ENCODE measurements at places on chromosomes 3 and 15.
A peak's percentile ranks its signal among the peaks of the same experiment; 100 is the strongest.

- no peak for DNase-seq
Measured at GRCh38 chr3:14787630-14788029, 31.1 kb upstream of the FGD5 start.

- no peak for DNase-seq
Measured at GRCh38 chr15:46232471-46232870, 597.6 kb downstream of the SQOR start.

DNA sequence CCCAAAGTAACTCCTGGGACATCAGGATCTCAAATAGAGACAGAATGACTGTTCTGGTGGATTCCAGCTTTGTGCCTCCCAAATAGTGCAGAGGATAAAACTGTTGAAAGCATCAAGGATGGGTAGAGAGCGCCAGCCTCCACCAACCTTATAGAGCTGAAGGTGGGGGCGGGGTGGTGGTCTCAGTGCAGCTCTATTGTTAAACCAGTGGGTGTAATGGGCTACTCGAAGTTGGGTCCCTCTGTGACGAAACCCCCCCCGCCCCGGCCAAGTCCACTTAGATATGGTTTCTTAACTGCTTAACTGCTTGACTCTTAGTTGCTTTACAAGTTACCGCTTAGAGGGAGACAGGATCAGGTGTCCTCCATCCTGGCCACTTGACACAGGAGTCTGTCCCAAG, 22.7 kb downstream of the DHX30 start:
- DNase-seq = no peak

- no peak for DNase-seq
Measured at GRCh38 chr15:88835119-88835518, 31.9 kb downstream of the ACAN start.

DNA sequence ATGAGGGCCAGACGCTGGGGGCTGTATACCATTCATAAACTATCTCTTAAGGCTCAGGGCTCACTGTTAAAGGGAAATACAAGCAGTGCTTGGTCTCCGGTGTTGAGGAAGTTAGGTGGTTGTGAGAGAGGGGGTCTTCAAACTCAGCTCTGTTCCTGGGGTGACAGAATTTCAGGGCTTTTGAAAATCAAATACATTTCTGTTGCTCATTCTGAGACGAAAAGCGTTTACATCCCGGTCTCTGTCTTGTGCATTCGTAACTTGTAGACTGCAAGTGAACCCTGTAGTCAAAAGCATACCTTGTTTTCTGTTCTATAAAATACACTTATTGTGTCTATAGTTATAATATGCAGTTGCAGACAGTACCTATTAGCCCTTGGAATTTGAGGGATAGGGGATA, 1.7 kb downstream of the SLCO3A1 start:
- no peak for DNase-seq

DNA sequence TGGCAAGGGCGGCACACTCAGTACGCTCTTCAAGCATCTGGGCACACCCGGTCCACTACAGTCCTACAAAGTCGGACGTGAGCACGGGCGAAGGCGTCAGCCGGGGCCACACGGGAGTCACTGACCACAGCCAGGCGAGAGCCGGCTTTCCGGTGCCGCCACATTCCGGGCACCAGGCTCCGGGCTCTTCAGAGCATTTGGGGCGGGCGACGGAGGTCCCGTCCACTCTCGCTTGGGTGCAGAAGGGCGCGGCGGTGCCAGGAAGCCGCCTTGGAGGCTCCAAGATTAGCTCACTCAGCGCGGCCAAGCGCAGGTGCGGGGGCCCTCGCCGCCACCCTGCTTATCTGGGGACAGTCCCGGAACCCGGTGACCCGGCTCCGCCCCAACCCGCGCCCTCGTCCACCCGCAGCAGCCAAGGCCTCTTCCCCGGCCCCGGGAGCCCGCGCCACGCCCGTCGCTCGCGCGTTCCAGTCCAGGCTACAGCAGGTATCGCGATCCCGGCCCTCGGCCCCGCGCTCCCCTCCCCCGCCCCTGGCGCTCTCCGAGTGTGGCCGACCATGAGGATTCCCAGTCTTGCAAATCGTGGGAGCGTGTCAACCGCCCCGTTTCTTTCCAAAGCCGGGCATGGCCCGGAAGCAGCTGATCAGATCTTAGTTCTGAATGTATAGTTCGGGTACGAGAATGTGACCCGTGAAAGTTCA, at the start of gene ADPRH:
TSS of gene ADPRH (plus strand) at position 127 of the 701 bp plus-strand sequence. CDS start 2,678 bp downstream, outside the sequence.
- DNase-seq = peak; percentile 60

GRCh38 chr3:58606693-58607092, 29.5 kb upstream of the FAM107A start:
- DNase-seq = no peak

DNA sequence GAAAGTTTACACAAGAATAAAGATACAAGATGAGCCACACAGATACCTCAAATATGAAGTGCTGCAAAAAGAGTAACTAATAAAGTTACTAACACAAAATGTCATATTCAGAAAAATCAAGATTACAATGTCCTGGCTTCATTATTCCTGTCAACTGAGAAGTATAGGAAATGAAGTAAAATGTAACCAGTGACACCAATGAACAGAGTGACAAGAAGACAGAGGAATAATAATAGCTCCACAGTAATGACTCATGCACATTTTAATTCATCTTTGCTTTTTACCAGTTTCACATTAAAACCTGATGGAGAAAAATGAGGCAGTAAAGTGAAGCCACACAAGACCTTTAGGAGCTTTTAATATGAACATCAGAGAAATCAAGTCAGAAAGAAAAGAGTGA, 214.1 kb downstream of the ZBBX start:
- no peak for DNase-seq

DNA sequence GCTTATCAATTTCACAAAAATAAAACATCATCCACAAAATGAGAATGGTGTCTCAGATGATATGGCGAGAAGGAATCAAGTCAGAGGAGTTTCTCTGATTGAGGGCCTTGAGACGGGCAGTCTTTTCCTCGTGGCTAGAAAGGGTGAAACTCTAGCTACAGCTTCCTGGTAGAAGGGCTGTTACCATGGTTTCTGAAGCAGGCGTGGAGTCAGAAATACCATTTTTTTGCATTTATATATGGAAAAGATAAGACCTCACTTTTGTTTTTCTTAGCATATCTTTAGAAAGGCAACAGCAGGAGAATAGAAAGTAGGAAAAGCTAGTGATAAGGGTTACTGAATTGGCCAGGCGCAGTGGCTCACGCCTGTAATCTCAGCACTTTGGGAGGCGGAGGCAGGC, 17.3 kb upstream of the SAMD7 start:
- no peak for DNase-seq

DNA sequence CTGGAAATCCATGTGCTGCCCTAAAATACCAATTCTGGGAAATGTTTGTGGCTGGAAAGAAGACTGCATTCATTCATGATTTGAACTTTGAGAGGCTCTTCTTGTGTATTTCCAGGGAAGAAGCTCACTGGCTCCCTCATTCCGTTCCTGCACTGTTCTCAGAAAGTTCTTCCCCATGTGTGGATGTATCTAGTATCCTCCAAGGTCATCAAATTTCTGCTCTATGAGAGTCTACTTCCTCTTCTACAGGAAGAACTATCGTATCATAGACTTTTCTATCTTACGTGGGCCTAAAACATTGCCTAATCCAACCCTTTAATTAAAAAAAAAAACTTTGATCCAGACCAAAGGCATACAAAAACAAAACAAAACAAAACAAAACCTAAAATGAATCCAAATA, 2.9 kb downstream of the CCR3 start:
- no peak for DNase-seq

DNA sequence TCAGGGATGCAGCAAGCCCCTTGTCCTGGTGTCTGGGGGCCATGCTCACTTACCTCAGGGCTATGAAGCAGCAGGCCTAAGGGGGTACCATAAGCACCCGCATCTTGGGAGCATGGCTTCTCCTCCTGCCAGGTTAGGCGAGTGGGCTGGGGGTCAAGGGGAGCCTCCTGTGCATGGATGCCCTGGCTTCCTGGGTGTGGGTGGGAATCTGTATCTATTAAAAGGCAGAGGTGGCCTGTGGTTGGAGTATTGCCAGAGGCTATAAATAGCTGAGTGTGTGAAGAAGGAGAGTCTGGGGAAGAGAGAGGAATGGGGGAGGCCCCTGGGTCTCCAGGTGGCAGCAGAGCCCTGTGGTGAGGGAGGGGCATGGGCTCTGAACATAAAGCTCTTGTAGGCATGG, 19.5 kb downstream of the ACVR2B start:
- DNase-seq = no peak

GRCh38 chr3:144557515-144557914, 585.9 kb downstream of the DIPK2A start:
- DNase-seq = no peak

DNA sequence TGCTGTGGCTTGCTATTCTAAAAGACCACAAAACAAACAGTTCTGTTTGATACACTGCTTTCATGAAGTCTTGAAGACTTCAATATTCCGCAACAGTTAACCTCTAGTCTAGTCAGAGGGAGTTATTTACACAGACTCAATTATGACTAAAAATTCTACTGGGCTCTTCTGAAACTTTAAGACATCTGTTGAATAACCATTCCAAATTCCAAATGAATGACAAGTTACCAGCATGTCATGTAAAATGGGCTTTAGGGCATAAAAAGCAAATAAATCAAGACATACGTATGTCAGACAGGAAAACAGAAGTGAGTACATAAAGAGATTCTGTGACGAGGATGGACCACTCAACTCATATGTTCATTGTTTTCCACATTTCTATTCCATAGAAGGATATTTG, 93.9 kb downstream of the PLOD2 start:
- no peak for DNase-seq

GRCh38 chr3:31752305-31753049, 219.8 kb downstream of the STT3B start:
- DNase-seq = no peak

- no peak for DNase-seq
Measured at GRCh38 chr15:56244811-56245576, 1.3 kb upstream of the RFX7 start.

GRCh38 chr3:71518089-71518488, 65.4 kb downstream of the FOXP1 start:
- no peak for DNase-seq

DNA sequence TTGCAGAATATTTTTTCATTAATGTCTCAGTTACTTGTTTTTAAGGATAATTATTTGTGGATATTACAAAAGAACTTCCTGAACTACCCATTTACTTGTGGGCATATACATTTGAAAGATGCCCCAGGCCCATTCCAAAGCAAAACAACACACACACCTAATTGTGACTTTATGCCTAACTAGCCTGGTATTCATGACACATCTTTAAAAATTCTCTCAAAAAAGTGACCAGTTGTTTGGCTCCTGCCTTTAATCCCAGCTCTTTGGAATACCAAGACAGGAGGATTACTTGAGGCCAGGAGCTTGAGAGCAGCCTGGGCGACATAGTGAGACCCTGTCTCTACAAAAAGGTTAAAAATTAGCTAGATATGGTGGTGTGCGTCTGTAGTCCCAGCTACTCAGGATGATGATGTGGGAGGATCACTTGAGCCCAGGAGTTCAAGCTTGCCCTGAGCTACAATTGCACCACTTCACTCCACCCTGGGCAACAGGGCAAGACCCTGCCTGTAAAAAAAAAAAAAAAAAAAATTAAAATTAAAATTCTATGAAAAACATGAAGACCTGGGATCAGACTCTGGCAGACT, 51.7 kb upstream of the SLC4A7 start:
- no peak for DNase-seq

GRCh38 chr3:80535286-80535685, 767.5 kb upstream of the ROBO1 start:
- DNase-seq = no peak

- DNase-seq = peak; percentile 18
Measured at GRCh38 chr3:63814237-63814636, 4.9 kb upstream of the C3orf49 start.

- DNase-seq = no peak
Measured at GRCh38 chr3:64048631-64049061, 25.4 kb upstream of the PSMD6 start.

- DNase-seq = no peak
Measured at GRCh38 chr3:132382688-132383194, 34.6 kb upstream of the DNAJC13 start.

- DNase-seq = no peak
Measured at GRCh38 chr3:31575448-31575847, 42.7 kb downstream of the STT3B start.

DNA sequence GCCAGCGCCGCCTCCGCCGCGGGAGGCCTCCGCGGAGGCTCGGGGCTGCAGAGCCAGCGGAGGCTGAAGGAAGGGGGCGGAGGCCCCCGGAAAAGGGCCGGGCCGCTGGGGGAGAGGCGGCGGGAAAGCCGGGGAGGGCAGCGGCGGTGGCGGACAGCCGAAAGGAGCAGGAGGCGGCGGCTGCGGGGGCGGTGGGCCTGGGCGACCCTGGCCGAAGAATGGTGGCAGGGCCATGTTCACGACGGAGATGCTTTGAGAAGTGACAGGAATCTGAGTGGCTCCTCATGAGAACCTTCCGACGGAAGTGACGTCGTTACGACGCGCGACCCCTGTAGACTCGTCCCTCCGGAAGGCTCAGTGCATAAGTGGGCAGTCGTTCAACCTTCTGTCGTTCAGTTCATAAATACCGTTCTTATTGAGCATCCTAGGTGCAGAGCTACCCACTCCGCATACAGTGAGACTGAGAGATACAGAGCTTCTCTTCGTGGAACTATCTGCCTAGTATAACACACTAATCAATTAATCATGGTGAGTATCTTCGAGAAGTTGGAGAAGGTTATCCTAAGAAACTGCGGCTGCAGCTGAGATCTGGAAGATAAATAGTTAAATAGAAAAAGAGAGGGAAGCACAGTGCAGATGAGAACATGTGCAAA, at the start of gene PDCD7:
TSS of gene PDCD7 (minus strand) at position 261 of the 653 bp plus-strand sequence. CDS start at position 234, 27 bp downstream.
- peak; percentile 93 for DNase-seq

- DNase-seq = no peak
Measured at GRCh38 chr3:81242871-81243270, 518.6 kb downstream of the GBE1 start.

- DNase-seq = no peak
Measured at GRCh38 chr3:55860049-55860721, 373.1 kb upstream of the WNT5A start.

GRCh38 chr15:85727068-85727467, 67.7 kb downstream of the KLHL25 start:
- no peak for DNase-seq

- no peak for DNase-seq
Measured at GRCh38 chr15:59199626-59200465, 6.8 kb upstream of the LDHAL6B start.

DNA sequence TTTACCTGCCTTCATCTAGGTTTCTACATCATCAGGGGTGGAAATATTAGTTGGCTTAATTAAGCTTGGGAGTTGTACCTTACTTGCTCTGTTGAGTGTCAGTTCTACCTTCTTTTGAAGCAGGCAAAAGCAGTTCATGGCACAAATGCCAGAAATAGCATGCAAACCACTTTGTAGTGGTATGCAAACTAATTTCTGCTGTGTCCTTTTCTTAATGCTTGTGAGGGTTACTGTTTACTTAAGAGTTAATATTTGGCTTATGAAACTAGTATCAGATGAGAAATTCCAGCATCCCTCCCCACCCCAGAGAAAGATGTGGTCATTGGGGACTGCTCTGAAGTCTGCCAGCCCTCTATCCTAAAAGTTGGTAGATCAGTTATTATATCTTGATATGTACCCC, 7.1 kb downstream of the ATP2C1 start:
- no peak for DNase-seq

- no peak for DNase-seq
Measured at GRCh38 chr15:83652626-83653204, 1.2 kb upstream of the ADAMTSL3 start.

Measured in NT2/D1 (cell line).